ENCODE measurements at places on chromosomes 2 and 18.

DNA sequence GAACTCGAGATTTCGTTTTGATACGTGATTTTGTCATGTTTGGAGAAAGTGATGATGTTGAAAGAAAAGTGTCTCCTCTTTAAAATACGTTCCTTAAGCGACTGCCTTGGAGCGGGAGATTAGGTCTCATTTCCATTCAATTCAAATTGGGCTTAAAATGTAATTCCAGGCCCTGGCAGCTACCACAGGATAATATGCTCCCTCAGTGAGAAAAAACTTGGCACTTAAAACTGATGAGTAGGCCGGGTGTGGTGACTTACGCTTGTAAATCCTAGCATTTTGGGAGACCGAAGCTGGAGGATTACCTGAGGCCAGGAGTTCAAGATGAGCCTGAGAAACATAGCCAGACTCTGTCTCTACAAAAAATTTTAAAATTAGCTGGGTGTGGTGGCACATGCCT is 146.3 kb upstream of the L3MBTL4 start:
- no peak for DNase-seq

DNA sequence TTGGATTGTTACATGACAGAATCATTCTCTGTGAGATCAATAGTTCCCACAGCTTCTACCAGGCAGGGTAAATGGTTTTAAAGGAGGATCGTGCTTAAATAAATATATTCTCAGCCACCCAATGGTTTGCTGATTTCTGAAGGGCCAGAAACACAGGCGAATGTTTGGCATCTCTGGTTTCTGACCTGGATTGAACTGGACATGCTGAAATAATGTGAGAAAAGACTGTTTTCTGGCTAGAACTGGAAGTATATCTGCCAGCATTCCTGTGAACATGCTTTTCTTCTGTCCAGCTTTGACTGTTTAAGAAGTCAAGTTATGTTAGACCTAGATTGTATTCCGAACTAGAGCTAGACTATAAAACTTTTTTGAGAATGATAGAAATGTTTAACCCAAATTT is 77.1 kb upstream of the COL3A1 start:
- no peak for DNase-seq

DNA sequence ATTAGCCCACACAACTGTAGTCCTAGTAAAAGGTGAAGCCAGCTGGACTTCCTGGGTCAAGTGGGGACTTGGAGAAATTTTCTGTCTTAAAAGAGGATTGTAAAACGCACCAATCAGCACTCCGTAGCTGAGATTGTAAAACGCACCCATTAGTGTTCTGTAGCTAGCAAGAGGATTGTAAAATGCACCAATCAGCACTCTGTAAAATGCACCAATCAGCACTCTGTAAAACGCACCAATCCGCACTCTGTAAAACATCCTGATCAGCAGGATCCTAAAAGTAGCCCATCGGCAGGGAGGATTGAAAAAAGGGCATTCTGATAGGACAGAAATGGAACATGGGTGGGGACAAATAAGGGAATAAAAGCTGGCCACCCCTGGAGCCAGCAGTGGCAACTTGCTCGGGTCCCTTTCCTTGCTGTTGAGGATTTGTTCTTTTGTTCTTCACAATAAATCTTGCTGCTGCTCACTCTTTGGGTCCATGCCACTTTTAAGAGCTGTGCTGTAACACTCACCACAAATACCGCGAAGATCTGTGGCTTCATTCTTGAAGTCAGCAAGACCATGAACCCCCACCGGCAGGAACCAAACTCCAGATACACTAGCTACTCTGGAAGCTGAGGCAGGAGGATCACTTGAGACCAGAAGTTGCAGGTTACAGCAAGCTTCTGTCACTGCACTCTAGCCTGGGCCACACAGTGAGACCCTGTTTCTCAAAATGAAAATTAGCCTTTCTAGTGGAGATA is 102.6 kb downstream of the HS6ST1 start:
- DNase-seq = no peak

DNA sequence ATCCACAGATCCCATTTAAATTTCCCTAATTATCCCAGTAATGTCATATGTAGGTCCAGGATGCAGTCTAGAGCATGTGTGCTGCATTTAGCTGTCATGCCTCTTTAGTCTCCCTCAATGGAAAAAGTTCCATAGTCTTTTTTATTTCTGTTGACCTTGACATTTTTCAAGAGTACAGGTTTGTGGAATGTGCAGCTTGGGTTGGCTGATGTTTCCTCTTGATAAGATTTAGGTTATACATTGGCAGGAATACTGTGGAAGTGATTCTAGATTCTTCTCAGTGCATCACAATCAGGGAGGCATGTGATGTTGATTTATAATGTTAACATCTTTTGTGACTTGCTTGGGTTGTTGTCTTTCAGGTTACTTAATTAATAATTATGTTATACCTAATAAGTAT is 42.5 kb downstream of the PPM1B start:
- DNase-seq = no peak

DNA sequence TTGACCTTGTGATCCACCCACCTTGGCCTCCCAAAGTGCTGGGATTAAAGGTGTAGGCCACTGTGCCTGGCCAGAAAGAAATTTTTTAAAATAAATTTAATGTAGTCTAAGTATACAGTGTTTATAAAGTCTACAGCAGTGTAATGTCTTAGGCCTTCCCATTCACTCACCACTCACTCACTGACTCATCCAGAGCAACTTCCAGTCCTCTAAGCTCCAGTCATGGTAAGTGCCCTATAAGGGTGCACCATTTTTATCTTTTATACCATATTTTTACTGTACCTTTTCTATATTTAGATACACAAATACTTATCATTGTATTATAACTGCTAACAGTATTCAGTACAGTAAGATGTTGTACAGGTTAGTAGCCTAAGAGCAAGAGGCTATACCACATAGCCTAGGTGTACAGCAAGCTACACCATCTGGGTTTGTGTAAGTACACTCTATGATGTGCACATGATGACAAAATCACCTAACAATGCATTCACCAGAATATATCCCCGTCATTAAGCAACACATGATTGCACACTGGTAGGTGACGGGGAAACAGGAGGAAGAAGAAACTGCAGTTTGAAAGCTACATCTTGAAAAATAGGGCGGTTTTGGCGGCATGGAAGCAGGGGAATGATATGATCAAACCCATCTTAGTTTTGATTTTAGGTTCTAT is 105.1 kb upstream of the ITGB6 start:
- DNase-seq = no peak

DNA sequence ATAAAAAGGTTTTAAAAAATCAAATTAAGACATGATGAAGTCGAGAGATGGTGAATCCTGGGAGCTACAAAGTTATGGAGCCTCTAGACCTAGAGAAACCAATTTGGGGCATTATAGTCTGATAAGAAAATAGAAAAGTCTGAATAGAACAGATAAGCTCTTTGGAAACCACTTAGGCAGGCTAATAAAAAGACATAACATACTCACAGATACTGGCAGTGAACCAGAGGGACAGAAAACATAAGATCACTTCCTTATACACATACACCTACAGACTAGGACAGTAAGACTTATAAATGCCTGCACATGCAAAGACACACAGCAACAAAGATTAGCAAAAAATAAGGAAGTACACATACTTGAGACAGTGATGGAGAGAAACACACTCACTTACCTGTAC is 20.0 kb downstream of the SMC6 start:
- DNase-seq = no peak

GRCh38 chr2:191389288-191389687 is 144.1 kb downstream of the MYO1B start:
- no peak for DNase-seq

- no peak for DNase-seq
Measured at GRCh38 chr2:85713836-85714235, 19.7 kb downstream of the GNLY start.

DNA sequence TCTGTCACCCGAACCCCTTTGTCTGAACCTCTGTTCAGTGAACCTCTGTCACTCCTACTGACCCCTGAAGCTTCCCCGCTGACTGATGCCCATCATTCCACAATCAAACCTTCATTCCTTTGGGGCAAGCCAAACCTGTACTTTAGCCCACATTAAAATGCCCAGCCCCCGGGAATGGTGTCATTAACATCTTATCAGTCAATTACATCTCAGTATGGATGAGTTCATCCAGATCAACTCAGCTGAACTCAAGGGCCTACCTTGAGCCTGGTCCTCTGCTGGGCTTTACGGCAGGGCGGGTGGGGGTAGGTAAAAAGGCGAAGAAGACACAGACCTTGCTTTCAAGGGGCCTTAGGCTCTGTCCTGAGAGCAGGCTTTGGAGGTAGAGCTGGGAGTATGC is 154.4 kb upstream of the SMAD2 start:
- no peak for DNase-seq

- no peak for DNase-seq
Measured at GRCh38 chr2:71417300-71418202, 35.8 kb upstream of the DYSF start.

DNA sequence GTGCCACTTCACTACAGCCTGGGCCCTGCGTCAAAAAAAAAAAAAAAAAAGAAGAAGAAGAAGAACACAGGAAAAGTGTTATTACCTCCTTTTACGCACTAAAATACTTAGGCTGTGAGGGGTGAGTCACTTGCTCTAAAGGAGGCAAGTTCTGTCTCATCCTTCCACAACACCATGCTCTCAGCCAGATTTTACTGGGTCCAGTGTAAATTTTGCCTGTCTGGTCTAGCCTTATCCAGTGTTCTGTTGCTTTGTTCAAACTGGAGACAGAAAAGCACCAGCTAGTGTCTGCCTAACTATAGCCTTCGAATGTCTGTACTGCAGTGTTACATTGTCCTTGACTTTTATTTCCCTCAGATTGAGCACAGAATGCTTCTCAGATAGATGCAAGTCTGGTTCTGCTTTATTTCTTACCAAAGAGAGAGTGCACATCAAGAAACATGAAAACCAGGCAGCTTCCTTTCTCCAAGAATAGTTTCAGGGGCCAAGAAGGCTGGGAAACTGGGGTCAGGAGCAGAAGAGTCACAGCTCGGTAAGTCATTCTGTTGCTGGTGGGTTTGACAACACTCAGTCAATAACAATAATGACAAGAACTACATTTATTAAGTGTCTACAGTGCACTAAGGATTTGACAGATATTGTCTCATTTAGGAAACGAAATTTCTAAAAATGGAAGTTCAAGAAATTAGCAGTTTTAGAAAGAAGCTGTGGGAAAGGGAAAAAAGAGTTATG is 3.1 kb upstream of the MSGN1 start:
- DNase-seq = peak; percentile 47

DNA sequence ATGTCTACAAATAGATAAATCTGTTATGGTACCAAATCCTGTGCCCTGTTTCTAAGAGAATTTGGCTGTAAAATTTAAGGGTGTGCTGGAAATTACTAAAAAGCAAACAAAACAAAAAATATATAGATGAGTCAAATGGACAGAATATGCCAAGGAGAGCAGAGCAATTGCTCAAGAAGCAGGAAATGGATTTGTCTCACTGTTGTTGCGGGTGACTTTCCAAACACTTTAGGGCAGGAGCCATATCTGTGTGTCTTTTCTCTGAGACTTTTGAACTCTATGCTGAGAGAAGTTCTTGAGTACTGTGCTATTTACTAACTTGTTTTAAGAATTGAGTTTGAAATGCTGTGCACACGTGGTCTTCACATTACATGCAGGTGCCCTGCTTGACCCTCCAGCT is 221.7 kb downstream of the PHLPP1 start:
- DNase-seq = peak; percentile 4

DNA sequence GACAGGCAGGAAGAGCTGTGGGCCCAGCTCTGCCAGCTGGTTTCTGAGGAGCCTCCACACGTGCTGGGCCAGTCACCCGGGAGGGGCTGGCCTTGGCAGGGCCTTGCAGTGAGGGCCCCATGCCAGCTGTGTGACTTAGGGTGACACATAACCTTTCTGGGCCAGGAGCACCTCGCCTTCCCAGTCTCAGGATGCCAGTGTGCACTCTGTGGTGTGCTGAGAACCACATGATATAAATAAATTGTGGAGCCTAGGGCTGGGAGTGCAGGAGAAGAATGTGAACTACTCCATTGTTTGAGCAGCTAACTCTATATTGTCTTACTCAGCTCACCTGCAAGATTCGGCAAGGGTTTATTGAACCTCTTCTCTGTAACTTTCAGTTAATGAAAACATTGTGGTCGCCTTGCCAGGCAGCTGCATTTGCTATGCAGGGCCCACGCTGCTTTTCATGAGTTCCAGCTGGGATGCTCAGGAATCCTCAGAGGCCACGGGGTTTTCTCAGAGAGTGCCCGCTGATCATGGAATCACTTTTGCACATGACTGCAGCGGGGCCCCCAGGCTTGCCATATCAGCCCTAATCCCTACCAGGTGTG is 222.3 kb downstream of the SH3RF3 start:
- no peak for DNase-seq

GRCh38 chr2:60407398-60407797 is 146.1 kb downstream of the BCL11A start:
- DNase-seq = no peak

- no peak for DNase-seq
Measured at GRCh38 chr2:43328133-43328532, 101.7 kb upstream of the ZFP36L2 start.

- no peak for DNase-seq
Measured at GRCh38 chr2:240903191-240904060, 2.7 kb upstream of the CROCC2 start.

GRCh38 chr2:127611076-127611925 is 34.7 kb upstream of the GPR17 start:
- DNase-seq = no peak

DNA sequence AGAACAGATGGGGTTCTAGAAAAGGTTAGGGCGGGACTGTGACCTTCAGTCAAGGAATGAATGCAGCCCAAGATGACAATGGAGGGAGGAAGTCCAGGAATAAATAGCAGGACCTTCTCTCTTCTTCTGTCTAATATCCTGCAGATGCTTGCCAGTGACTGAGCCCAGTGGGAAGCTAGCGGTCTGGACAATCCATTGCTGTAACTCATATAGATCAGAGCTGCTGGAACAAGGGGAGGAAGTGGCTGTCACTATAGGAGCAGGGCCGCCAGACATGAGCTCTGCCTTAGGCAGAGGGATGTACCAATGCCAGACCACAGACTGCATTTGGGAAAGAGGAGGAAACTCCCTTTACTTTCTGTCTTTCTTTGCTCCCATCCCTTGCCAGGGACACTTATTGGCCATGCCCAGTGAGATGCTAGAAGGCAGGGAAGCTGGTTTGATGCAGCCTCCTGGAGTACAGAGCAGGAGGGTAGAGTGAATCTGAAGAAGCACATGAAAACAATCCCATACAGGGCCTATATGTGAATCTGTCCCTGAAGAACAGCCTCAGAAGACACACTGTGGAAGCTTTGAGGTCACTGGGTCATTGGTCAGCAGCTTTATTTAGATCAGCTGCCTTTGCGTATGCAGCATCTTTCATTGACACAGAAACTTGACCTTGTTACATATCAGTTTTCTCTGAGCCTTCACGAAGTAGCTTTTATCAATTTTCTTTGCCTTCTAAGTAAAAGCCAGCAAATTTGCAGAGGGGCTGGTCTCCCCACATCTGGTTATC is 65.4 kb downstream of the CCDC85A start:
- no peak for DNase-seq

GRCh38 chr2:119575439-119575838 is 31.2 kb downstream of the CFAP221 start:
- no peak for DNase-seq
